A673 (cell line): ENCODE measurements at places on chromosomes 3 and 15.

GRCh38 chr3:74582982-74583381 is 31.5 kb downstream of the CNTN3 start:
- no peak for DNase-seq

- DNase-seq: peak; percentile 19
These were observed 241.4 kb downstream of the EDEM1 start for GRCh38 chr3:5428607-5429516.

GRCh38 chr3:196220991-196221390 is 4.7 kb downstream of the SLC51A start:
- no peak for DNase-seq

GRCh38 chr3:185658504-185658912 is 72.4 kb downstream of the SENP2 start:
- peak; percentile 14 for DNase-seq

- peak; percentile 37 for DNase-seq
These were observed 189.2 kb upstream of the THRB start for GRCh38 chr3:24683633-24684384.

- DNase-seq: no peak
These were observed 4.7 kb upstream of the ONECUT1 start for GRCh38 chr15:52794665-52795463.

DNA sequence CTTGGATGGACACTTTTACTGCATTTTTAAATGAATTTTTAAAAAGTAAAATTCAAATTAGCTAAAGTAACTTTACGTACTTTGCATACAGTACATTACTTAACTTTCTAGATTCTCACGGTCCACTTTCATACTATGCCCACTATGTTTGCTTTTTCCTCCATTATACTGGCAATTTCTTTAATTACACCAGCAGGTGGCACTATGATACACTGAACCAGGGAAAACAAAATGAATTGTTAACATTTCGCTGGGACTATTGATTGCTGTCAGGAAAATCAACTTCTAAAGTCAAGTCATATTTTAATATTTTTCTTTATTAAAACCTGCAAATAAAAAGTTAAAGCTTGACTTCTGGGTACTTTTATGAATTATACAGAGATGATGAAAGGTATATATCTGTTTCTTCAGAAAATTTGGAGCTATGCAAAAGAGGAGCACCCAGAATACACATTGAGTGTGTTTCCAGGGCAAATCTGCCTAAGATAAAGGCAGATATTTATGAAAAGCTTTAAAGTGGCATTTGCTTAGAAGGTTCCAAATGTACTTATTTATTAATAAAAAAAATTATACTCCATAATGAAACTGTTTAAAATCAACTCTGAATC is 21.8 kb upstream of the POU1F1 start:
- DNase-seq: peak; percentile 84

DNA sequence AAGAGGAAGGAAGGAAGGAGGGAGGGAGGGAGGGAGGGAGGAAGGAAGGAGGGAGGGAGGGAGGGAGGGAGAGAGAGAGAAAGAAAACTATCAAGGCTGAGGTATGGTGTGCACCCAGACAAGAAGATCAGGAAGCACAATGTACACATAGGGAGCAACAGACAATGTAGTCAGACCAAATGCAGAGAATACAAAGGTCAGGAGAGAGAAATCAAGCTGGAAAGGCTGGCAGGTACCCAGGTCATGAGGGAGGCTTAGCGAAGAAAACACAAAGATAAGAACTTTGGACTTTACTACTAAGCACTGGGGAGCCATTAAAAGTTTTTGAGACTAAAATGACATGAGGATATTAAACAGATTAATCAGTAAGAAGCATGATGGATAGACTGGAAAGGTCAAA is 176.0 kb upstream of the TMCO5A start:
- no peak for DNase-seq

- DNase-seq: no peak
These were observed 8.7 kb upstream of the CACNA2D2 start for GRCh38 chr3:50512131-50512530.

DNA sequence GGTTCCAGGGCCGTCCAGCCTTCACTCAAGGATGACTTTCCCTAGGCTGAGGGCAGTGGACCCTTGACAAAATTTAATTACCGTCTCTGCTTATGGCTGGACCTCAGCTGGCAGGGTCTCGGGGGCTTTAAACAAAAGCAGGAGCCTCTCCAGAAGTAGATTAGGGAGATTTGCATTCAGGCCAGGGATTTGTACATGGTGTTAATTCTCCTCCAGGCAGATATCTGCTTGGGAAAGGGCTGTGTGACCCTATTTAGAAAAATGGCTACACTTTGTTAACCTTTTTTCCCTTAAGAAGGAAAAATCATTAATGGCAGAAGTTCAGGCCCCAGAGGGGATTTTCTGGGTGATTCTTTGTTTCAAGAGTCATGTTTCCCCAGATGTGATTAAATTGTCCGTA is 329.1 kb upstream of the C2CD4B start:
- DNase-seq: no peak

DNA sequence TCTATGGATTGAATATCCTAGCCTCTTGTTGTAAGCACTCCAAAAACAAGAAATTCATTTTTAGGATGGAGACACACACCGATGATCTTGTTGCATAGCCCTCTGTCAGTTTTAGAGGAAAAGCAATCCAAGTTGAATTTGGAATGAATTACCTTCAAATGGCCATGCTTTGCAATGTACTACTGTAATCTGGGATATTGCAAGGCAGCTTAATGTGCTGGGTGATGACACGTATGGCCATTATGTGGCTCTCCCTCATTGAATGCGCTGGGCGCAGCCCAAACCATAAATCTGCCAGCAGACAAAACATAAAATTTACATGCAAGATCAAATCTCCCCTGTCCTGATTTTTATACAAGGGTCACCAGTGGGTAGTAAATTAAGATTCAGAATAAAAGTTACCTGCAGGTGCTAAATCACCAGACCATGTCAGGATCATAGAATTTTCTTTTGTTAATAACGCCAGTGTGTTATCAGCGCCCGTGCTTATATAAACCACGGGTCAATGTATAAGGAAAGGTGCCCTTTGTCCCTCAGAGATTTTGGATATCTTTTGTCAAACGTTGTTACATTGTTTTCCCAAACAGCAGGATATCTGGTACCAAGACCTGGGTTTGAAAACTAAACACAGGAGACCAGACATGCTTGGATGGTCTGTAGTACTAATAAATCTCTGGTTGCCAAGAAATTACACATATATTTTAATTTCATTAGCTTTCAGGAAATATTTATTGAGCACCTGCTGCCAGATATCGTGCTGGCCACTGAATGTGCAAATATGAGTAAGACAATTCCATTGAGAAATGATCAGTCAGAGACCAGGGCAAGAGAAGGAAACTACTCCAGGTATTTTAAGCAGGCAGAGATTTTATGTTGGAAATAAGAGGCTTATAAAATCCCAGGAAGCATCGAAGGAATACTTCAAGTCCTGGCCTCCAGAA is 237.1 kb downstream of the EBLN2 start:
- no peak for DNase-seq

- DNase-seq: no peak
These were observed 108.0 kb downstream of the STAG1 start for GRCh38 chr3:136644212-136644611.

DNA sequence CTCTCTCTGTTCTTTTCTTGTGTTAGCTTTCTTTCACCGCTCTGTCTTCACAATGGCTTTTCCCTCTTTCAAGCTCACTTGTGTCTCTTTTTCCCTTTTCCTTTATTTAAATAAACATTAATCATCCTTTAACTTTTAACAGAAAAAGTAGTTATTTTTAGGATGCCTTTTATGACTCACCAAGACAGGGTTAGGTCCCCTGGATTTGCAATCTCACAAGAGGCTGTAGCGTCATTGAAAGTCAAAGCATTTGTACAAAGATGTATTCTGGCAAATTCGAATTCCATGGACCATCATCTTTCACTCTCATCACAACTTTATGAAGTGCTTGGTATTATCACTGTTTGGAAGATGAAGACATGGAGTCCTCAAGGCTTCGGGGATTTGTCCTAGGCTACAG is 34.8 kb upstream of the MCTP2 start:
- no peak for DNase-seq

DNA sequence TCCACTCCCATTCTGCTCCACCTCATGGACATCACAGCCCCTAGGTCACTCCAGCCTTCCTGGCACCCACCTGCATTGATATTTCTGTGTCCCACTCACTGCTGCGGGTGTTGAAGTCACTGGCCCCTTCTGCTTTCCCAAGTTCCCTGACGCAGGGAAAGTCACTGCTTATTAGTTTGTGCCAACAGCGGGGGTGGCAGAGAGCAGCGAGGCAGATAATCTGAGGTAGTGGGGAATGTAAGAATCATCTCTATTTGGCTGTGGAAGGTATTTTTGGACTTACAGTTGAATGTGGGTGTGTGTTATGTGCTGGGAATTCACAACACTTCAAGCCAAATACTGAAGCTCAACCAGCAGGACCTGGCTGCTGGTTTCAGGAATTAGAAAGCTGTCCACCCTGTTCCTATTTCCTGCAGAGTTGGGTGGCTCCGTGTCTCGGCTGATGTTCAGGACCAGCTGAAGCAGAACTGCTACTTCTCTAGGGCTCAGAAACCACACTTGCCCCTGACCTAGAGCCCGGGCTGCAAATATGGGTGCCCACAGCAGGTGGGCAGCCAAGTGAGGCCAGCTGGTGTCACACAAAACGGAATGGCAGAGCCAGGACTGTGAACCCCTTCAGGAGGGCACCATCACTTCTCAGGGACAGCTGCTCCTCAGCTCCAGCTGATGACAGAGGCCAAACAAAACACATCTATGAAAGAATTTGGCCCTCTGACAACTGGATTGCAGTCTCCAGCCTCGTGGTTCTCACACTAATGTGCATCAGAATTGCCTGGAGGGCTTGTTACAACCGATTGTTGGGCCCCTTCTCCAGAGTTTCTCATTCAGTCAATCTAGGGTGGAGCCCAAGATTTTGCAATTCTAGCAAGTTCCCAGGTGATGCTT is 57.7 kb downstream of the SEMA5B start:
- DNase-seq: no peak

- no peak for DNase-seq
These were observed 28.5 kb downstream of the TRIM42 start for GRCh38 chr3:140706360-140706759.

DNA sequence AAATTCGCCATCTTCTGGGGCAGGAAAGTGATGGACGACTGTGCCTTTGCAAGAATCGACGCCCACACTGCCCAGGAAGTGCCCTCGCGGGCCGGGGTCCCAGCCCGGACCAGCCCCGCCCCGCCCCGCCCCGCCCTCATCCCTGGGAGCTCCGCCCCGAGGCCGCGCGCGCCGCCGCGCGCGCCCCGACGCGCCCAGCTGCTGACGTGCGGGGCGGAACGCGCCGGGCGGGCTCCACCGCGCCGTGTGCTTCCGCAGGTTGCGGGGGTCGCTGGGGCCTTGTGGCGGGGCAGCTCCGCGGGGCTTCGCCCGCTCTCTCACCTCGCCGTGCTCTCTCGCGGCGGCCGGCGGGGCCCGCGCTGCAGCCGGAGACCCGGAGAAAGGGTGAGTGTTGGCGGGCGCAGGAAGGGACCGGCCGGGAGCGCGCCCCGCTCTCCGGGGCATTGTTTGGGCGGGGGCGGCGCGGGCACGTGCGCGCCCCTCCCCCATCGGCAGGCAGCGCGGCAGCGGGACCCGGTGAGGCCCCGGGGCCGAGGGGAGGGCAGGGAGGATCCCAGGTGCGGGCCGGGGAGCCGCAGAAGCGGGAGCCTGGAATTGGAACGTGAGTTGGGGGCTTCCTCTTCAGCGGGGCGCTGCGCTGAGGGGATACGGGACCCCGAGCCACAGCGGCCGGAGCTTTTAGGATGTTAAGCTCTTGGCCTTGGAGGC is at the start of gene YEATS2:
Gene YEATS2 (plus strand): TSS at position 188 of the 708 bp plus-strand sequence. CDS start 17,366 bp downstream, outside the sequence.
- DNase-seq: peak; percentile 80

GRCh38 chr15:71082803-71083202 is 32.5 kb upstream of the THSD4 start:
- no peak for DNase-seq

- DNase-seq: no peak
These were observed 3.3 kb downstream of the PKM start for GRCh38 chr15:72227720-72228119.
